ENCODE measurements at places on chromosomes 3 and 15.

DNA sequence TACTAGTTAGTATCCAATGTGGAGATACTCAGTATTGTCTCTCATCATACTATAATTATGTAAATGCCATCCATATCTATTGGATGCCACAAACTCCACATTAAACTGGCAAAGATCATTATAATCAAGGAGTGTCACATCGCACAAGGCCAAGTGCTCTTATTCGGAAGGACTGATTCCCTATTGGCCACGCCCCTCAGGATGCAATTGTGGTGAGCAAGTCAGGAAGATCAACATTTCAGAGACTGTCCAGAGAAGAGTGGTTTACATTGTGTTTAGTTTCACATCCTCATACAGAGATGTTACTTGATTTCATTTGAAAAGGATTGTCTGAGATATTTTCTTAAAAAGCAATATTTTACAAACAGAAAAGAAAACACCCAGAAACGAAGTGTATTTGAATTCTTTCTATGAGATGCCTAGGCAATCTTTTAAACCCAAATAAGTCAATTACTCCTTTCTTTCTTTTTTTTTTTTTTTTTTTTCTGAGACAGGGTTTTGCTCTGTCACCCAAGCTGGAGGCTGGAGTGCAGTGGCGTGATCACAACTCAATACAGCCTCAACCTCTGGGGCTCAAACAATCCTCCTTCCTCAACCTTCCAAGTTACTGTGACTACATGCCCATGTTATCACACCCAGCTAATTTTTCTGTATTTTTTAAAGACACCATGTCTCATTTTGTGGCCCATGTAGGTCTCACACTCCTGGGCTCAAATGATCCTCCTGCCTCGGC lies 369.1 kb downstream of the RBMS3 start:
- DNase-seq, result no peak

GRCh38 chr3:72590732-72591221 lies 257.5 kb downstream of the SHQ1 start:
- no peak for DNase-seq

DNA sequence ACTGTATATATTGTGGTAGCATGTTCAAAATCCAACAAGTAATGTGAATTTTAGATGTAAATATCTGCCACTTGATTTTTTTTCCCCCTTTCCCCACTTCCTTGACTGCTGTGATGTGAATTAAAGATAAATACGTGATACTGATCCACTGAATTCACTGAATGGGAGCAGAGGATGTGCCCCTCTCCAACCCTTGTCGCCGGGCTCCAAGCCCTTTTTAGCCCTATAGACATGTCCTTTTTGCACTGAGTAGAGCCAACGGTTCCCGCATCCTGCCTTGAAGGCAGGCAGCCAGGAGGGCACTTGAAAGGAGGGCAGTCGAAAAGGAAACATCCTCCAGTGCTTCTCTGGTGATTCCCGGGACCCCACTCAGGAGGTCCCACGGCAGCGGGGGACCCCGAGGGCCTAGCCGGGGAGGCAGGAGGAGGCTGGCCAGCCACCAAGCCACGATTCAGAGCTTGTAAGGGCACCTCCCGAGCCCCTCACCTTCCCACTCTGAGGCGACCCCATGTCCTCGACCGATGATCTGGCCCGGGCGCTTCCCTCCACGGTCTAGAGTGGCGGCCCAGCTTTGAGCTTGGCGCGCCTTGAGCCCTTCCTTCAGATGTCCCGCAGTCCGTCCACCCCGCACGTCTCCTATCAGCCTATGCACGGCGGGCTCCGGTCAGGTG lies 901 bp upstream of the MANF start:
- DNase-seq, result peak; percentile 37

DNA sequence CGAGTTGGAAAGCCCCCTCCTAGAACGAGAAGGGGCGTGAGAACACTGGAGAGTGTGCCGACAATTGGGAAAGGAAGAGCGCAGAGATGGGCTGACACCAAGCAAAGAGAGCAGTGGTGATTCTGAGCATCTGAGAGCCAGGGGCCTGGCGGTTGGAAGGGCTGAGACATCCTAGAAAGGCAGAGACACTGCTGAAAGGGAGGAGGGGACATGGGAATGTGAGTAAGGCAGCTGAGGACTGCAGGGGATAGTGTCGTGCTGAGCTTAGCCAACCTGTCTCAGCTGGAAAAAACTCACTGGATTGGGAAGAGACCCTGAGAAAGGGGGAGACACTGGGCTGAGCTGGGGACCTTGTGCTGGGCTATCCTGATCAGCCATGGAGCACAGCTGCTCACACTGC lies 58.1 kb upstream of the SLC6A6 start:
- DNase-seq, result no peak

- no peak for DNase-seq
Observed at GRCh38 chr15:35545316-35545823, 595 bp downstream of the DPH6 start.

Measured in stimulated activated CD4-positive, alpha-beta T cell treated with anti-CD3 and anti-CD28 coated beads, Interleukin-1b, Interleukin-23, amount 100 ng/mL, for 4 hours (primary cell).